NCI-H82 (cell line): ENCODE measurements at places on chromosomes 16 and 17.

DNA sequence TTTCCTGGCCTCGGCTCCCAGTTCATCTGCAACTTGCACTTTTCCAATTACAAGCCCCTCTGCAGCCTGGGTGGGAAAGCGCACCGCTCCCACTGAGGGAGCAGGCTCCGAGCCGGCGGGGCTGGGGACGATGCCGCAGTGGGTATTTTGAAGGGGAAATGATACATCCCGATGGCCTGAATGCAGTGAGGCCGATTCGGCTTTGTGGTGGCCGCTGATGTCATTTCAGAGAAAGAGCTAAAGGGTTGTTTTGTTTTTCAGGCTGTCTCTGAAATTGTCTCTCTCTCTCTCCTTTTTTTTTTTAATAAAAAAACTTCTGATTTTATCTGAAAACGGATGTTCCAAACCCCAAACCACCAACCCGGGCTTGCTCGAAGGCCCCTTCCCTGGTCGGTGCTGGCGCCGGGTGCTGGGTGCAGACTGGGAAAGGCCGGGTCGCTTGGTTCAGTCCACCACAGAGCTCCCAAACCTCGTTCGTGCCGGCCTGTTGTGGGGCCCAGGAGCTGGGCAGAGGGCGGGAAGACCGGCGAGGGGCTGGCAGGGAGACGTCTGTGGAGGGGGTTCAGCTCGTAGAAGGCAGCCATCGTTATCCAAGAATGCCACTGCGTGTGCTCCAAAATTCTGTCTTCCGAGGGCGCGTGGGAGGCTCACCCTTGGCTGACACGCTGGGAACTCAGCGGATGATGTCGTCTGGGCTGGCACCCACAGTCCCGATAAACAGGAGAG, 102.8 kb downstream of the FOXL1 start:
- DNase-seq = no peak

GRCh38 chr17:55436224-55437158, 14.9 kb upstream of the MMD start:
- no peak for DNase-seq

- no peak for DNase-seq
These were observed 13.9 kb downstream of the ATP2A1 start for GRCh38 chr16:28891964-28892890.

DNA sequence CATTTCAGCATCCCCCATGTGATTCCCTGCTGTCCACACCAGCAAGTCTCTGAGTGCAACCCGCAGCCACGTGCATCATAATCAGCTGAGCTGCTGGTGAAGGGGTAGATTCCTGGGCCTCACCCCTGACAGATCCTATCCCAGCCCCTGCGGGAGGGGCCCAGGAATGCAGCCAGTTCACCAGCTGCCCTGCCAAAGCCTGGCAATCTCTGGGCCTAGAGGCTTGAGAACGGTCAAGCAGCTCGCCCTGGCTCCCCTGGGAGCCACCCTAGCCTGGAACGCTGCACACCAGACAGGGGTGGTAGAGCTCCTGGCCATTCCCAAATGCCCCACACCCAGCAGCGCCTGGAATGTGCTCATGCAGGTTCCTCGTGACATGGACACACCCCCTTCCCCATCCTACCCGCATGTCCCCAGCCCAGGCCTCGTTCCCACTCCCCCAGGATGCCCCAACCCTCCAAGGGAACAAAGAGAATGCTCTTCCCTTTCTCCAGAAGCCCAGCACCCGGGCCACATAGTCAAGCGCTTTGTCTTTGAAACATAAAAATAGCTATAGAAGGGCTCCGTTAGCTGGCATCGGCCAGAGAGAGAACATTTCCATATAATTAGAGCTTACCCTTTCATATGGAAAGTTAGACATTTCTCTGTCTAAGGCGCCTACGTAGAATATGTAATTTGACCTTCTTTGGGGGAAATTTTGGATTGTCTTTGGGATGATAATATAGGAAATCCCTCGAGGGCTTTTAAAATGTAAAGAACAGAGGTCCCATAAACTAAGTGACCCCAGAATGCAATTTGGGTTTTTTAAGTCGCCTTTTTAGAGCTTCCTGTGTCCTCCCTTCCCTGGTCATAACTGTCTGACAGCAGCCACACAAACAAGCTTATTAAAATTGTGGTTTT, 3.4 kb downstream of the CEP295NL start:
- no peak for DNase-seq

DNA sequence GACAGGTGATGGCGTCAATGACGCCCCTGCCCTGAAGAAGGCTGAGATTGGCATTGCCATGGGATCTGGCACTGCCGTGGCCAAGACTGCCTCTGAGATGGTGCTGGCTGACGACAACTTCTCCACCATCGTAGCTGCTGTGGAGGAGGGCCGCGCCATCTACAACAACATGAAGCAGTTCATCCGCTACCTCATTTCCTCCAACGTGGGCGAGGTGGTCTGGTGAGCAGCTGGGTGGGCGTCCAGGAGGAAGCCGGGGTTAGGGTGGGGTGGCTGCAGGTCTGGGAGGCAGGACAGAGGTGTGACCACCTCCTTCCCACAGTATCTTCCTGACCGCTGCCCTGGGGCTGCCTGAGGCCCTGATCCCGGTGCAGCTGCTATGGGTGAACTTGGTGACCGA, 23.2 kb downstream of the RABEP2 start:
- no peak for DNase-seq

DNA sequence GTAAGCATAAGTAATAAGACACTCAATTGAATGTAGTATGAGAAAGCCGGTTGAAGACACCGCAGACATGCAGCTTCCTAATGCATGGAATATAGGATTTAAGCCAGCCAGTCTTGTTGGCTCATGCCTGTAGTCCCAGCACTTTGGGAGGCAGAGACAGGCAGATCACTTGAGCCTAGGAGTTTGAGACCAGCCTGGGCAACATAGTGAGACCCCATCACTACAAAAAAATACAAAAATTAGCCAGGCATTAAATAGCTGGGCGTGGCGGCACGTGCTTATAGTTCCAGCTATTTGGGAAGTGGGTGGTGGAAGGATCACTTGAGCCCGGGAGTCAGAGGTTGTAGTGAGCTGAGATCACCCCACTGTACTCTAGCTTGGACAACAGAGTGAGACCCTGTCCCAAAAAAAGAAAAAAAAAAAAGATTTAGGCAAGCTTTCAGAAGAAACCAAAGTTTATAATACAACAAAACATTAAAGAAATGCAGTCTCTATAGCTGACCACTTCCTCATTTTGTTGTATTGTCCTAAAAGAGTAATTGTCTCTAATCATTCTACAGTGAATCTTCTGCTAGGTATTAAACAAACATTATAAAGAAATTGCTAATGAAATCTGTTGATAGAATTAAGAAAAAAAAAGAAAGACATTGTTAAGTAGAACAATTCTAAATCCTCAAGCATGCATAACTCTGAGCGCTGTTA, 68.6 kb upstream of the KIFC3 start:
- no peak for DNase-seq

DNA sequence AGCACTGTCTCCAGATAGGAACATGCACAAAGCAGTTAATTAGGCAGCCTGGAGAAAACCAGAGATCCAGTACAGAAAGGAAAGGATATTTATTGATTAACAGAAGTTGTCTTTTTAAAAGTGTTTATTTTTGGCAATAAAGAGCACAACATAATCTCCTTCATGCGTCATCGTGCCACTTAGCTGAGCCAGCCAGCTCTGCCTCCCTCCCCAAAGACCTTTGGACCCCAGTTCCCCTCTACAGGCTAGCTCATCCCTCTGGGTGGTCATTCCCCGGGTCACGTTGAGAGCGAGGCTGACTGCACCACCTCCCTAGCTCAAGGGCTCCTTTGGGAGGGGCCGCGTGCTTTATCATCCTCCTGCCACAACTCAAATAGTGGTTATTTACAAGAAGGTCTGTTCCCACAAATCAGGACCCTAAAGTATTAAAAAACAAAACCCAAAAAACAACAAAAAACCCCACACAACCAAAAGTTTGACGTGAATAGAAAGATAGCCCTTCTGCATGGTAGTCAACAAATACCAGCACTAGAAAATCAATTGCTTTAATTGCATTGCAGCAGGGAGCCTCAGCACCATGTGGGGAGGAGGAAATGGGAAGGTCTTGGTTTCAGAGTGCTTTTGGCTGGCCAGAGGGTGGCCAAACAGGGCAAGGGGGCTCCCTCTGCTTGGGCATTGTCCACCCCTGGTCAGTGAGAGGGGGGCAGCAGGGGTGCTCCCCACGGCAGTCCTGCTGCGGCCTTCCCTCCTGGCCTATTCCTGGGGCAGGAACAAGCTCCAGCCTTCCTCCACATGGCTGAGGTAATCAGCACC, 9.6 kb downstream of the POLR2C start:
- DNase-seq = no peak

- DNase-seq = no peak
These were observed 3.1 kb upstream of the ADCY7 start for GRCh38 chr16:50263060-50263909.
